Stimulated activated CD8-positive, alpha-beta memory T cell treated with anti-CD3 and anti-CD28 coated beads, Interleukin-2, amount 100 ng/mL, for 1 hour (primary cell): ENCODE measurements at places on chromosomes 7 and 10.

GRCh38 chr7:102310414-102310815 is 23.7 kb downstream of the SH2B2 start:
- DNase-seq: no peak

GRCh38 chr7:139566075-139566474 is 42.6 kb downstream of the CLEC2L start:
- DNase-seq: no peak

DNA sequence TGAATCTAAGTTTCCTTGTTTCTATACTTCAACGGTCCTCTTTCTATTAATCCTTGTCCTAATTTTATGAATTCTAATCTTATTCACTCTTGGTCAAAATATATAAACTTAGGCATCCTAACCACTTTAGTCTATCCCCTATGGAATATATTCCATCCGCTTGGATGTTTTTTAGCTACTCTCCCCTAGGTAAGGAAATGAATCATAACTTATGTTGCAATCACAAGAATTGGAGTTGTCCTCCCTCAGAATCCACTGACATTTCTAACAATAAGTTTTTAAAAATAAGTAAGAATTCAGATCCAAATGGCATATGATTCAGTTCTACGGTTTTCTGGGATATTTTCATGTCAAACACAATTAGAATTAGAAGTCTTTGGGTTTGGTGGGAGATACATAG is 1081.6 kb downstream of the SORCS1 start:
- DNase-seq: no peak

DNA sequence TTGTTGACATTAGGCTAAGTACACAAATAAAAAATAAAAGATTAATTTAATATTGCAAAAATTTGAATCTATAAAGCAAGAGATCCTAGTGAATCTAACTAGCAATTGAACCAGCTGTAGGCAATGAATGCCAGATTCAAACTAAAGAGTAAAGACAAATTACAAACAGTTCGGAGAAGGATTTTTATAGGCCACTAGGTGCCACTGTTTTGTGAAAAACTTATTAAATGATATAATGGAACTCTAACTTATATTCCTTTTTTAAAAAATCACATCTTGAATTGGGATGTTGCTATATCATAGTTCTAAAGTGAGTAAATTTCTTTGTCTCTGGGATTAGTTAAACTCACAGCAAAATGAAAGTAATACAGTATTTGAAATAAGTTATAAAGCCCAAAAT is 39.1 kb upstream of the GNAI1 start:
- DNase-seq: no peak

- DNase-seq: no peak
Observed at GRCh38 chr10:27349987-27350386, 109.4 kb upstream of the ACBD5 start.
